ENCODE measurements at places on chromosomes 2 and 18.

DNA sequence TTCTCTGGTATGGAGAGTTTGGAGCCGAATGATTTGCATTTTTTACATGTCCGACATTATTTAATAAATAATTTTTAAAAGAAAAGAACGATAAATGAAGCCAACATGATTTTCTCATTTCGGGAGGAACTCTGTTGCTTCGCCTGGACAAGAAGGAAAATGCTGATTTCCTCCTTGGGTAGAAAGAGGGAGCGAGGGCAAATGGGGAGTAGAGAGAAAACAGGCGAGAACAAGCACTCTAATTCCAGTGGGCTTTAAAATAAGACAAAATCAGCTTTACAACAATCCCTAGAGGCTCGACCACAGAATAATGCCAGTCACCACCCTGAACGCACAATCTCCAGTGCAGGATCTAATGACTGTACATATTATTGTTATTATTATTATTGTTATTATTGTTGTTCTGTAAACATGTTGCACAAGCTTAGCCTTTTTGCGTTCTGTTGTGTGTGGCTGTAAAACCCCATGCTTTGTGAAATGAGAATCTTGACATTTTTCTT, 3.7 kb downstream of the DLX1 start:
- no peak for DNase-seq

GRCh38 chr2:45710468-45710867, 59.0 kb downstream of the PRKCE start:
- DNase-seq = no peak

DNA sequence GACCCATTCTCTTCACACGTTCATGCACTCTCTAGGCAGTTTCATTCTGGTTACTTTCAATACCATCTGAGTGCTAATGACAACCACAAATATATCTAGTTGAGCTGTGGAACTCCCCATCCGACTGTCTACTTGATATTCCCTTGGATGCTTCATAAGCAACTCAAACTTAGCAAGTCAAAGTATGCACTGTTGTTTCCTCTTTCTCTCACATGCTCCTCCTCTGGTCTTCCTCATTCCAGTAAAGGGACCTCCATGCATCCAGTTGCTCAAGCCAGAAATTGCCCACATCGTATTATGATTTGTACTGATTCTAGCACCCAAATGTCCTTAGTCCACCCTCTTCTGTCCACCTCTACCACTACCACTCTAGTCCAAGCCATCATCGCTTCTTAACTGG, 22.3 kb downstream of the SEMA4F start:
- no peak for DNase-seq

GRCh38 chr18:36828157-36828629, 609 bp downstream of the TPGS2 start:
- DNase-seq = peak; percentile 67

GRCh38 chr2:3731829-3732228, 28.5 kb downstream of the DCDC2C start:
- DNase-seq = no peak

DNA sequence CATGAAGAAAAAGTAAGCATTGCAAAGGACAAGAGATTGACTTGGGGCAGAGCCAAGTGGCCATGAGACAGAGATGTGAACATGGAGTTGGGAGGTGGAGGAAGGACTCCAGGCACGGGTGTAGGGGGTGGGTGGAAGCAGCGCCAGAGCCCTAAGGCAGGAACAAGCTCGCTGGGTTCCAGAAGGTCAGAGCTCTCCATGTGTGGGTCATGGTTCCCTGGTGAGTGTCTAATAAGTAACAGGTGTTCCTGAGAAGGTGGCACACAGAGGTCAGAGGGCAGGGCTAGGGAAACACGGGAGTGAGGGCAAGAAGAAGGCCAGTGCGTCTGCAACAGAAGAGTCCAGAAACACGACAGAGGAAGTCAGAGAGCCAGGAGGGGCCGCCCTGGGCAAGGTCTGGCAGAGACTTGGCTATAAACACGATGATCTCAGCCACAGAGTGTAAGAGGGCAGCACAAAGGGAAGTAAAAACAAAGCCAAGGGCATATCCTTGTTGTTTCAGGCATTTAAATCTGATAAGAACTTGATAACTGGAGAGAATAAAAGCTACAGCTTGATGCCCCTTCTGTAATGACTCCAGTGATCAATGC, 260.8 kb downstream of the TGIF1 start:
- DNase-seq = peak; percentile 12

GRCh38 chr18:3529077-3529476, 79.1 kb downstream of the TGIF1 start:
- DNase-seq = no peak

GRCh38 chr2:202408546-202409140, 32.5 kb downstream of the BMPR2 start:
- DNase-seq = no peak

DNA sequence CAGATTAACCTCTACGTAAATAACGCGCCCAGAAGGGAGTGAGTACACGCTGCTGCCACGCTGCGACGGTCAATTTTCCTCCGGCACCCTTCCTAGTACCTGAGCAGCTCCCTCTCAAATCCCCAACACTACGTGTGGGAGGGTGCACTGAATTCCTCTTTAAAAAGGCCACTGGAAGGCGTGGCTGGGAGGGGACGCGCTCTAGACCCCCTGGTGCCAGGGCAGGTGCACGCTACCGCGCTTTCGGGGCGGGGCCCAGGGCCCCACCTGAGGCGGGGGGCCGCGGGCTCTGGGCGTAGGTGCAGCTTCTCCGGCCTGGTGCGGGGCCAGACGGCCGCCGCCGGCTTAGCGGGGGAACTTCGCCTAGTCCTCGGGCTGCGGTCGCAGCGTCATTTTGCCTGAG, 668 bp upstream of the ANKRD12 start:
- peak; percentile 53 for DNase-seq

DNA sequence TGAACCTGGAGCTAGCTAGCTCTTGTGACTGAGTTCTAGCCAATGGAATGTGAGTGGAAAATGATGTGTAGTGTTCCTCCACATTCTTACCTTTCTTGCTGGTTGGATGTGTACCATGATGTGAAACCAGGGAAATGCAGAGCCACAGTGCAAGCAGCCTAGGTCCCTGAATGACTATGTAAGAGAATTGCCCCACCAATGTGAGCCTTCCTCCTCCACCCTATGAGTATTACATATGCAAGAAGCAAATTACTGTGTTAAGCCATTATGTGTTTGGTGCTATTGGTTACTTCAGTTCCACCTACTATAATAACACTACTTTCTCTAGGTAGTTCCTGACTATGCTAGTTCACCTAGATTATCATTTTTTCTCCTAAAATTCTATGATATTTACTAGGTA, 39.6 kb downstream of the LCLAT1 start:
- no peak for DNase-seq

- DNase-seq = no peak
Observed at GRCh38 chr2:69989009-69989408, 27.6 kb upstream of the ASPRV1 start.

GRCh38 chr2:150188177-150188576, 299.3 kb downstream of the RND3 start:
- no peak for DNase-seq

- DNase-seq = peak; percentile 80
Observed at GRCh38 chr2:36357847-36358659, 2.5 kb downstream of the CRIM1 start.

DNA sequence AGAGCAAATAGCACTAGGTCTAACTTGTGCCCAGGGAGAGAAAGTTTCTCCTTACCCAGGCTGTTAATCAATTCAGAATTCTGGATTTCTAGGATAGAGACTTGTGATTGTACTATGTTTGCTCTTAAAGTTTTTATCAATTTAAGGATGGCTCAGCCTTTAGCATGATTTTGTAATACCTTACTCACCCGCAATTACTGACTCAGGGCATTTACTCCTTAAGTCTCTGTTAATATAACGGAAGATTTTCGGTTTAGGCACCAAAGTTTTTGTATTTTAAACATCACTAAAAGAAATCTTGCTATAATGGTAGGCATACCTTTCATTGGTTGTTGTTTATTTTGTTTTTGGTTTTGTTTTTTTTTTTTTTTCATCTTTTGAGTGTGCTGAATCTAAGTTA, 358.2 kb downstream of the RBM43 start:
- no peak for DNase-seq

DNA sequence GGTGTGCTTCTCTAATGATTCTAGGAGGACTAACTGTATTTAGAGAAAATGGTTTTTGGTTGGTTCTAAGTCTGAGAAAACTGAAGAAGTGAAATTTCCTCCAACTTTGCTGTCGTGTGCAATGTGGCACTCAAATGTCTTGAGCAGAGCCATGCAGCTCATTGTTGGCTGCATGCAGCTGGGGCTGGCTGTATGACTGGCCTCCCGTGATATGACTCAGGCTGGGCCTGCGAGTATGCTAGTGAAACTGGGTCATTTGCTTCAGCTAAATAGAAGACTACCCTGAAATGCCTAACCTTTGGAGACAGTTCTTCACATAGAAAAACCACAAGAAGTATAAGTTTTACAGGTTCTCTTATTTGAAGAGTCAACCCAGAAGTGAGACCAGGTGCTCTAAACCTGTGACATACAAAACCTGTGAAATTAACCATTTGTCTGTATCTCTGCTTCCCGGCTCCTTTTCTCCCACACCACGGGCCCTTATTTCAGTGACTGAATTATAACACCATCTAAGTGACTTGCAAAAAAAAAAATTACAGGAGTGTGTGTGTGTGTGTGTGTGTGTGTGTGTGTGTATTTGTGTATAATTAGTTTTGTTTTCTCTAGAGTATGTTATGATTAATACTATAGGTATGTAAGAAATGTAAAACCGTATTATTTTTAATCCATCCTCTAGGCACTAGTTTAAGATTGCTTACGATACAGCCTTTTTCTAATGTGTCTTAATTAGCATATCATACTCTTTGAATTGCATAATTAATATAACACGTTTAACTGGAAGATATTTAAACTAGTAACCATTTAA, 15.9 kb downstream of the POLI start:
- peak; percentile 82 for DNase-seq

GRCh38 chr2:219497495-219498279, 1.0 kb upstream of the GMPPA start:
- DNase-seq = peak; percentile 90

DNA sequence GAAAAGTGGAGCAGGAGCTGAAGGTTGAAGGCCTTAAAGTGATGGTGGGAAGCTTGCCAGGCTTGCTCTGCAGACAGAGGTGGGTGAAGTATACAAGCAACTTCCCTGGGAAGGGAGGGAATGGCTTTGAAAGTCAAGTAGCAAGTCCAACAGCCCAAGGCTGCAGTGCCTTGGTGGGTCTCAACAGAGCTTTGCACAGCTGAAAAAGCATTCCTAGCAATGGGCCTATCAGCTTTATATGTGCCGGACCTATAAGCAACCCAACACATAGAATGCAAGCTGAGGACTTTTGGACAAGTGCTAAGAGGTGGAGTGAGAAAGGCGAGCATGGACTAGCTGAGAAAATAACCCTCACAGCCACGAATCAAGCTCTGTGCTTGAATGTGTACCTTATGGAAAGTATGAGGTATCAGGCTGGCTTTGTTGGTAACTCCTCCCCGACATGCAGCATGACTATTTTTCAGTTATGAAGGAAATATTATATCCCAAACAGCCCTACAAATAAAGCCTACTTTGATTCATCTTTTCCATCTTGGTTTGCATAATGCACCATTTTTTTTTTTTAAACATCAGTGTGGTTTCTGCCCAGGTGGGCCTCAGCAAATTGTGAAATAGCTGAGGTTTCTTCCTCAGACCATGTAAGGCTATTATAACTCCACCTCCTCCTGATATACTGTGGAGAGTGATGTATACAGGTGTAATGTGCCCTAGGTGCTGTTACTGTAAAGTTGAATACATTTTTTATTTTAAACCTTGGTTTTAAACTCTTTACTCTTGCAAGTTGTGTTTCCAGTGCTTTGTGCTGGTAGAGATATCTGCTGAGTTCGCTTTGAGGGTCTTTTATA, 241.4 kb upstream of the CXCR4 start:
- no peak for DNase-seq

- DNase-seq = no peak
Observed at GRCh38 chr18:27042177-27042576, 142.9 kb downstream of the CHST9 start.

GRCh38 chr18:6017171-6017570, 121.8 kb upstream of the TMEM200C start:
- DNase-seq = no peak

DNA sequence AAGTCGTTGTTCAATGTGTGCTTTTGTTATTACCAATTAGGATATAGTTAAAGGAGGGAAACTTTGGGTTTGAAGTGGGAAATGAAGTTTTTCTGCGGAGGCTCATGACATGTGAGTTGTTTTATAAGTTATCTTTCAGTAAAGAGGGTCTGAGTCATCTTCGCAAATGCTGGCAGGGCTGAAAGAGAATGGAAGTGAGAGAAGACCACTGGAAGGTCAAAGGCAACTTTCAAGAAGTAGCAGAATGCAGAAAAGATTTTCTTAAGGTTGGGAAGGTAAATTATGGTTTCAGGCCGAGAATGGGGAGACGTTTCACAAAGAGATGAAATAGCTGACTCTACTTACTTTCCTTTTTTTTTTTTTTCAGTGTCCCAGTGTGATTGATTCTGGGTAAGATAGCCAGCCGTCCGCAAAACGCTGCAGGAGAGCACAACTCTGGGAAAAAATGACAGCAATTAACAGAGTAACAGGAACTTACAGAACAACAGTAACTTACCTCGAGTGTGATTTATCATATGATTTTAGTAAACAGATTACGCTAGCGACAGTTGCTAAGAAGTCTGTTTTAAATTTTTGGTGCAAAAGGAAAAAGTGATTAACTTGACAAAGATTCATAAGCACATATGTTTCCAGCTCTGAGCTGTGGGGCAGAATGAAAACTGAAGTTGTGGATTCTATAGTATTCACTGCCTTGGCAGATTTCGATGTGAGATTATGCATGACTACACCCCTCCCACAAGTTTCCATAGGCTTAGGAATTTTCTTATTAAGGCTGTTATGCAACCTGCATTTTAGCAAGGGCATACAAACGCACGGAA, 46.8 kb upstream of the ACTR3 start:
- DNase-seq = peak; percentile 15

GRCh38 chr2:28463893-28464292, 32.0 kb upstream of the PLB1 start:
- DNase-seq = no peak

Measured in ELR (cell line).